ENCODE measurements at places on chromosomes 2 and 18. TPM values are rescaled to one million over a fixed set of nuclear protein-coding genes. Genes with fewer than 3 reads are reported as not detected.

TET3 gene
- 2.0 TPM for polyA plus RNA-seq

RPL37A gene
- polyA plus RNA-seq = 6,275 TPM

SAG gene
- polyA plus RNA-seq = not detected

CCDC85A gene
- 0.76 TPM for polyA plus RNA-seq

NT5DC4 gene
- not detected for polyA plus RNA-seq

GKN1 gene
- 105 TPM for polyA plus RNA-seq

CCDC93 gene
- polyA plus RNA-seq = 6.7 TPM

NLRC4 gene
- 3.9 TPM for polyA plus RNA-seq

COL6A3 gene
- 137 TPM for polyA plus RNA-seq

IL1RL1 gene
- polyA plus RNA-seq = 5.6 TPM

HOXD4 gene
- 0.79 TPM for polyA plus RNA-seq

ALPG gene
- not detected for polyA plus RNA-seq

HOXD8 gene
- 6.3 TPM for polyA plus RNA-seq

FRZB gene
- polyA plus RNA-seq = 0.97 TPM

TSPYL6 gene
- not detected for polyA plus RNA-seq

TCF23 gene
- polyA plus RNA-seq = 0.01 TPM
